ENCODE measurements at places on chromosomes 16 and 17.
A peak's percentile ranks its signal among the peaks of the same experiment; 100 is the strongest.

DNA sequence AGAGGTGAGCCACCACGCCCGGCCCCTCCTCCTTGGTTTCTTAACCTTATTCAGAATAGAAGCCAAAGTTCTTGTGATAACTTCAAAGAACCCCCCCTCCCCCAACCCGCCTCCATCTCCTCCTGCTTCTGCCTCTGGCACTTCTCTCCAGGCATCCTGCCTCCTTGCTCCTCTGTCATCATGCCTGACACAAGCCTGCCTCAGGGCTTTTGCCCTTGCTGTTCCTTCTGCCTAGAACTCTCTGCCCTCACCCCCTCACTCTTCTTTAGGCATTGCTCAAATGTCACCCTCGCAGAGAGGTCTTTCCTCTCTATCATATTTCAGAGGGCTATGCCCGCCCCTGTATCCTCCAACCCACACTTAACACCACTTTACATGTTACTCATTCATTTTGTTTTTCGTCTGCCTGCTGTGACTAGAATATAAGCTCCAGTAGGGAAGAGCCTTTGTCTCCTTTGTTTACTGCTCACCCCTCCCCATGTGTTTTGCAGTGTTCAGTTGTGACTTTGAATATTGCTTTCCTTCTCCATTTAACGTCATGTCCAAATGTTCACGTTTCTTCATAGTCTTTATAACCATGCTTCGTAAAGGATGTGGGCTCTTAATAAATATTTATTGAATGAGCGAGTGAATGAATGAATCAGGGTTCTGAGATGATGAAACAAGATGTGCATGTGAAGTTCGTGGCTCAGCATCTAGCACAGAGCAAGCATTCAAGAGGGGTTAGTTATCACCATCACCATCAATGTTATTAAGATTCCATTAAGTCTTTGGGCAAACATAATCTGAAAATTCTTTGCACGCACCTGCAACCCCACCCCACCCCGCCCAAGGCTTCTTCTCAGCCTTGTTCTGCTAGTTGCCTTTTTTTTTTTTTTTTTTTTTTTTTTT lies 186.2 kb upstream of the WSCD1 start:
- no peak for DNase-seq

- no peak for DNase-seq
Observed at GRCh38 chr17:69540356-69540755, 125.9 kb downstream of the MAP2K6 start.

DNA sequence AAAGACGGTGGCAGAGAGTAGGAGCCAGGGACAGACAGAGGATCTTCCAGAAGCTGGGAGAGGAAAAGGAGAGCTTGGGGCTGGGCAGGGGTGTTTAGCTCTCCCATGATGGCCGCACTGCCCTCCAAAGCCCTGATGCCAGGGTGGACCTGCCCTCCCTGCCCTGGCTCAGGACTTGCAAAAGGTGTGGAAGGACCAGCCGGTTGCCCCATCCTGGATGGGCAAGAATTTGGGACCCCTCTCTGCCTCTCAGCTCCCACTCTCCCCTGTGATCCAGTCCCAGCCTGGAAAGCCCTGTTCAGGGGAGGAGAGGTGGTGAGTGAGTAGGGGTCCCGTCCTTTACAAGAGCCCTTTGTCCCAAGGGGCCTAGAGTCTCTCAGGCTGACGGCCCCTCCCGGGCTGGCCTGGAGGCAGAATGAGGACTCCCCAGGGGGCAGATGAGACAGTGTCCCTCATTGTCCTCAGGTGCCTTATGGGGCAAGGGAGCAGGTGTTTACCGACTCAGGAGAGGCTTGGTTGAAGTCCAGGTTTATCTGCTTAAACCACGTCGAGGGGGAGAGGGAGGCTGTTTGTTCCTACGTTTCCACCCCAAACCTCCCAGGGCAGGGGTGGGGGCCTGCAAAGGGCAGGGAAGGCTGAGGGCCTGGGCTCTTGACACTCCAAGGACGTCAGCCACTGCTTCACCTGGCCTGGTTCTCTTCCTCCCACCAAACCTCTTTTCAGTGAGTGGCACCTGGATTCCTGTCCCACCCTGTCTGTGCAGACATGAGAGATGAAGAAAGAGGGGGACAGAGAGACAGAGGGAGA lies 19.3 kb upstream of the ITGA3 start:
- DNase-seq: no peak

GRCh38 chr17:80441133-80441578 lies 26.2 kb downstream of the ENDOV start:
- peak; percentile 76 for DNase-seq

DNA sequence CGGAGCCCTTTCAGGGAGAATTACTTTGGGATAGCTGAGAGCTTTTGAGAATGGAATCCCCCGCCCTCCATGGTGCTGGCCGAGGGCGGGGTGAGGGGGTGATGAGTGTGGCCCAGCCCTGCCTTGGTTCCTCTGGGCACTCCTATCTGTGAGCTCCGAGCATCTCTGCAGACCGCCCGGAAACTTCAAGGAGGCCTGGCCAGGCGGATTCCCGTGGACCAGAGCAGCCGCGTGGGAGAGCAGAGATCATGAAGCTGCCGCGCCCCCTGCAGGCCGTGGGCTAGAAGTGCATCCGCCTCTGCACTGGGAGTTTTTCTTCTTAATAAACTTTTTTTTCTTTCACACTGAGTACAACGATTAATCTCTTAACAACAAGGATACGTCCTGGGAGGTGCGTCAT lies 392.9 kb upstream of the EEF2KMT start:
- no peak for DNase-seq

DNA sequence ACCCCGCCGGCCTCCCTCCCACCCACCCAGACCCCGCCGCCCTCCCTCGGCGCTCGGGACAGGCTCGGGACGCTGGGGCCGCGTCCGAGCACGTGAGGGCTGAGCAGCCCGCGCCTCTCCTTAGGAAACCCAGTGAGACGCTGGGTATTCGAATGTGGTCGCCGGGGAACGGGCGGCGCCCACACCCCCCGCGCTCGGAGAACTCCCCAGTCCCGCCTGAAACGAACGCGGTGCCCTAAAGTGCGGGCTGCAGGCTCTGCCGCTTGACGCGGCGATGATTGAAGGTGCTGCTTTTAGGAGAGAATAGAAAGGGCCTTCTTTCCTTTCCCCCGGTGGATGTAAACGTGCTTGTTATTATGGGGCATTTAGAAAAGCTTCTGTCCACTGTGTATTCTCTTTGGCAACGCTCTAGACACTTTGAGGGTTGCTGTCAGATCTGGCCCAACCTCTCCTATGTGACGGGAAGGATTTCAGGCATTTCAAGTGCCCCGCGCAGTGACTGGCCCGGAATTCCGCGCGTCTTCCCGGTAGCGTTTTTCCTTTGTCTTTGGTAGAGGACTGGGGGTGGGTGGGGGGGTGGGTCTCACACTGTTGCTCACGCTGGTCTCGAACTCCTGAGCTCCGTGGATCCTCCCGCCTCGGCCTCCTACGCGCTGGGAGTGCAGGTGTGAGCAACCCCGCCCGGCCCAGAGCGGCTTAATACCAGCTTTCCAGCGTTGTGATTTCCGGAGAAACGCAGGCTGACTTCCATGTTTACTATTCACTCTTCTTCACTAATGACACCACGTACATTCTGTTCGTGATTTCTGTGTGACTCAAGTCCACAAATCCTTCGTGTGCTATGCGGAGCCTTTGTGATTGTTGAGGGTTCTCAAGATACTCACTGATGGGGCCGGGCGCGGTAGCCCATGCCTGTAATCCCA lies 21.8 kb upstream of the FOXK2 start:
- DNase-seq: peak; percentile 28

DNA sequence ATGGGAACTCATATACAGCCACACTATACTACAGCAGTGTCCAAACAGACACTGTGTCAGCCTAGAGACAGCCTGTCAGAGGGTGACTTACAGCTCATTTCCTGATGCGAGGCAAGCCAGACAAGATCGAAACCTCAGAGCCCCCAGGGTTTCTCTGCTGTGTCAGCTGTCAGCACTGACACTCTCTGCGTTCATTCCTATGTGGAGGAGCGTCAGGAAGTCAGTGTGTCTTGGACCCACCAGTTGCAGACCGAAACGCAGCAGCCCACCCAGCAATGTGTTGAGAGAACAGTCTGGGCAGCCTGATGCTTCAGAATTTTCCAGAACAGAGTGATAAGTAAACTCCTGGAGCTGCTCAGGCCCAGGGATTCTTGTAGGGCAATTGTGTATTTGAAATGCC lies 20.6 kb upstream of the MAPT start:
- DNase-seq: no peak

DNA sequence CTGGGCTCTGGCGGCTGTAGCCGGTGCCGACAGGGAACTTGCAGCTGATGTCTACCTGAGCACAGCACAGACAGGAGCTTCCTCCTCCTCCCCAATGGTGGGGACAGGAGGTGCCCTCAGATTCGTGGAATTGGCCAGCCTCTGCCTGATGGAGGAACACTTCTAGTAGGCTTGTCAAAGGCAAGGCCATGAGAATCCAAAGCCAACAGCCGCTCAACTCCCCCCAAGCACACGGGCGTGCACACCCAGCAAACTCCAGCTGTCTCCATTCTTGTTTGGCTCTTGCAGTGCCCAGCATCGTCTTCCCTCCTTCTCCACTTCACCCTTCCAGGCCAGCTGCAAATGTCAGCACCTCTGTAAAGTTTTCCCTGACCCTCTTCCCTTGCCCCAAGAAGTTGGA lies 35.1 kb downstream of the SCNN1G start:
- DNase-seq: no peak

DNA sequence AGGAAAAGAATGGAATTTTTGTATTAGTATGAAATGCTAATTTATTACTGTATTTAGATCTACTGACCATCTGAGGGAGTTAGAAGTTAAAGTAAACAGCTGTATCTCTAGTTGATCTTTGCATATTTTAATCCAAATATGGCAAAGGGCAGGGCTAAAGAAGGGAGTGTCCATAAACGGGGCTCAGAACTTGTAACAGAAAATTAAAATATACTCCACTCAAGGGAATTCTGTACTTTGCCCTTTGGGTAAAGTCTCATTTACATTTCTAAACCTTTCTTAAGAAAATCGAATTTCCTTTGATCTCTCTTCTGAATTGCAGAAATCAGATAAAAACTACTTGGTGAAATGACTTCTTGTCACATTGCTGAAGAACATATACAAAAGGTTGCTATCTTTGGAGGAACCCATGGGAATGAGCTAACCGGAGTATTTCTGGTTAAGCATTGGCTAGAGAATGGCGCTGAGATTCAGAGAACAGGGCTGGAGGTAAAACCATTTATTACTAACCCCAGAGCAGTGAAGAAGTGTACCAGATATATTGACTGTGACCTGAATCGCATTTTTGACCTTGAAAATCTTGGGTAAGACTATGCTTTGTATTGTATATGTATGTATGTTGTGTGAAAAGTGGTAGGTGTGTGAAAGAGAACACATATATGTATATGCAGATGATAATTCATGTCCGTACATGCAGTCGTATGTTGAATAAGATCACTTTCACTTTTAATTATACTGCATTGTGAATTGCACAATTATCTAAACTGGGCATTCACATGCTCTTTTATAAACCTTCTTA lies at the start of gene ASPA:
Gene ASPA, plus strand, starts transcription at position 186 of the 799 bp plus-strand sequence. Its CDS starts 163 bp downstream, at position 349.
- no peak for DNase-seq
